Nephron progenitor cell (in vitro differentiated cells): ENCODE measurements at places on chromosomes 3 and 15.

- DNase-seq = no peak
These were observed 5.9 kb upstream of the TMEM44 start for GRCh38 chr3:194638991-194639605.

DNA sequence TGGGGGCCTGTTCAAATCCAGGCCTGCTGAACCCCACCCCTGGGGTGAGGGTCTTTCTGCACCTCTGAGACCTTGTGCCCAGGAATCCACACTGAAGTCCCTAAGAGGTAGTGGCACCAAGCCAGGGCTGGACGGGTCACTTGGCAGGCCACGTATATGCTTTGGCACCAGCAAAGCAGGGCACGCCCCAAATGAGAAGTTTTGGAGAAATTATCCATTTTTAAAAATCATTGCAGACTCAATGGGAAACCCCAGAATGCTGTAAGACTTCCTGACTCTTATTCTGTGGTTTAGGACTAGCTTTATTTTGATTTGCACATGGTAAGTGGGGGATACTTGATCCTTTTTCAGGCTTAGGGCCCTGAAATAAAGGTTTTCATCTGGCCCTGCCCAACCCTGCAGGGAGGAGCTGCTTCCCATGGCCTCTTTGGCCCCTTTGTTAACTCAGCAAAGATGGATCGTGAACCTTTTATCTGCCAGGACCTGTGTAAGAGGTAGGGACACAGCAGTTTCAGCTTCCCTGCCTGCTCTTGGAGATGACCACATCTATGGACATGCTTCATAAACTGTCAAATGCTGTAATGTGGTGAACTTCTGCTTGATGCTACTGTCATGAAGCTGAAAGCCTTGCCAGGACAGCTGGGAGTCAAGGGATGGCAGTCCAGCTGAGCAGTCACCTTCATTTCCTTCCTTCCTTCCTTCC lies 88.0 kb downstream of the HMG20A start:
- no peak for DNase-seq

DNA sequence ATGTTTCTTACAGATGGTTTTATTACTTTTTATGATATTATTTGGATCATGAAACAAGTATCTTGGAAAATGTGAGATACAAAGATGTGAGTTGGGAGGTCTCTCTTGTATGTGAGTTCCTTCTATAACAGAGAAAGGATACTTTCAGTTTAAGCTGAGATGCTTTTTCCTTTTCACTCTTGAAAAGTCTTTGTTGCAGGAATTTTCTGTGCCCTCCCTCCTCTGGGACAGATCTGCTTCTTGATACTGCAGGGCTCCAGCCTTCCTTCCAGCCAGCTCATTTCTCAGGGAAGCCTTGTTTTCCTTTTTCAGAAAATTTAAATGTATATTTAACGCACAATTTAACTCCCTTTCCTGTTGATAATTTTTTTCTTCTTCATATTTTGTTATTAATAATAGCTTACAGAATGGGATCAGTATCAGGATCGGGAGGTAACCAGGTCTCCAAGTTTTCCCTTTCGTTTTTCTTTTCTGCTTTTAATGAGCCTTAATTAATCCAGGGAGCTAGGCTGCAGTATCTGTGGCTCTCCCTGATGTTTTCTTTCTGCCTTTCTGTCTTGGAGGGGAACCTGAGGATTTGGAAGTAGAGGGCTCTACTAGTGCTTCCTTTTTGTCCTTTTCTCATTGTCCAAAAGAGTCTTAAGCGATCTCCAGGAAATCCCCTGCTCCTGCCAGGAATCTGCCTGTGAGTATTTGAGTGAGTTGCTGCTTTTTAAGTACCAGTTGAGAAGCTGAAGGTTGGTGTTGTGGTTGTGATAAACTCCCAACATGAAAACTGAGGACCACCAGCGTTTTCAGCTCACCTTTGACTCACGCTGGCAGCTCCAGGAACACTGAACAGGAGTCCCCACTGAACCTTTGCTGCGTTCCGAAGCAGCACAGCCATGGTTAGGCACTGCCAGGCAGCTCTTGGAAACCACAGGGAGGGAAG lies 105.7 kb downstream of the IGF1R start:
- DNase-seq = no peak

GRCh38 chr3:116378077-116378476 lies 67.2 kb downstream of the LSAMP start:
- DNase-seq = no peak

DNA sequence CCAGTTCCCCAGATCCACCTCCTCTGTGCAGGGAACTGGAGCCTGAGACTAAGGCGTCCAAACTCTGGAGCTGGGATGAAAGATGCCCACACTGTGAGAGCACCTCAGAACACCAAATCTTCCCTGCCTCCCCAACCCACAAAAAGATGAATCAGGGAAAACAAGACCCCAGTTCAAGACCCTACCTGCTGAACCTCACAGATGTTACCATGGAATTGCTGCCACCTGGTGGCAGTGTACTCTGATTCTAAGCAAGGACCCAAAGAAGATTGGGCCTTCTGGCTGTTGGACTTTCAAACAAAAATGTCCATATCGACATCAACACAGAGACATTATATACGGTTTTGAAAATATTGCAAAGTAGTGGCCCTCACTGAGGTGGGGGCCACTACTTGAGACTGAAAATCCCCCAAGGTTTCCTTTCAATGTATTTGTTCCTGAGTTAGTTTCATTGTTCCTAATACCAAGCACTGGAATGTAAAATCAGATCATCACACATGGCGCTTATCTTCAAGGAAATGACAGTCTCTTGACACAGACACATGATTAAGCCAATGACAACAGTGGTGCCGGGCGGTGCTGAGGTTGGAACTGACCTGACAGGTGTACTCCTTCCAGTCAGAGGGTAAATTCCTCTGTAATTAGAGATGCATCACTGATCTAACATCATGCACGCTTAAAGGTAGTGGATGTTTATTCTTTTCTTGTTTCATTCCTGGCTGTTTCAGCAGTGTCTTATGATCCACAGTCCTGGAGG lies 67.6 kb downstream of the SLC6A11 start:
- DNase-seq = peak; percentile 36

GRCh38 chr15:36988947-36989346 lies 111.4 kb downstream of the MEIS2 start:
- DNase-seq = no peak

DNA sequence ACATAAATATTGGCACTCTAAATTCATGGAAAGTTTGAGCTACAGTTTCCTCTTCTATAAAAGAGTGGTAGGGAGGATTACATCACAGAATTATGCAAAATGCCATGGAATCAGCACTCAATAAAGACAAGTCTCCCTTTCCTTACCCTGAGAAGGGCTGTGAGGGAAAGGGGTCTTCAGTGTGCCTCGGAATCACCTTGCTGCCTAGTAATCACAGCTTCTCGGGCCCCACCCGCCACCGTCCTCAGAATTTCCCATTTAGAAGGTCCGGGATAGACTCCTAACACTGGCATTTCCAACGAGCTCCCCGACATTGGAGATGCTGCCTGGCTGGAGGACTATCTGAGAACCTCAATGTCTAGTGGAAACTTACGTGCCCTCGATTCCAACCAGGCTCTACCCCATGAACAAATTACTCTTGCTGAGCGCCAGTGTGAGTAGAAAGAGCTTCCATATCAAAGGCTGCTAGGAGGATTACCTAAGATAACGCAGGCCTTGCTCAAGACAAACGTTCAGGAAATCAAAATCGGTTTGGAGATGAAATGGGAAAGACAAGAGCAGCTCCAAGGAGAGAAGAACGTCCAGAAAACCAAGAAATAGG lies 92.1 kb upstream of the CHD2 start:
- no peak for DNase-seq

DNA sequence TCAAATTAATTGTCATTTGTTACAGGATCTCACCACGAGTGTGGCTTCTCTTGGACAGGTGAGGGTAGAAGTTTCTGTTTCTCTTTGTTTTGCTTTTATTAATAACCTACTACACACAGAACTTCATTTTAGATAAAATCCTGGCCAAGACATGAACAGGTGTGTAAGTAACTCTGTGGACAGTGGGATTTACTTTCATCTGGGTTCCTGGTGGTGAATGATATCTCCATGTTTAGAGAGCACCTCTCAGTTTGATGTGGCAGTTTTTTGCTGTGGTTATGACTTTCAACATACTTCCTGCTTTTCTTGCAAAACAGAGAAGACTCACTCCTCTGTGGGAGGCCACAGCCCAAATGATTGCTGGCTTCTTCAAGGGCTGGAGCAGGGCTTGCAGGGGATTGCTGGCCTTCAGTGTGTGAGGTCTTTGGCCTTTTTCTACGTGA lies 71.1 kb upstream of the XCR1 start:
- DNase-seq = no peak

- peak; percentile 95 for DNase-seq
These were observed 7.9 kb downstream of the KIF7 start for GRCh38 chr15:89647191-89647851.

DNA sequence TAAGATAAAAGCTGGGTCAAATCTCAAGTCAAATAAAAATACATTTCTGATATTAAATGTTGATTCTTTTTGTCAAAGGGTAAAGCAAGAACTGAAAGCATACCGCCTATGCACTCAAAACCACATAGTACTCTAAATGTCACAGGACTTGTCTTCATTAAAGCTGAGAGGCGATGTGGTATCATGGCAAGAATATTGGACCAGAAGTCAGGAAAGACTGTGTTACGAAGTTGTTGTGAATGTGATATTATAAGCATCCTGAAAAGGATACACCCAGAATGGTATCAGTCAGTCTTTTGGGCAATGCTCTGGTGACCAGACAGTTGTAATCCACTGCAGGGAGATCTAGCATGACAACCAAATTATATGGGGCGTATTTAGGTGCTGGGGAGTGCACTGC lies 33.8 kb downstream of the TIGIT start:
- no peak for DNase-seq

- DNase-seq = no peak
These were observed 22.5 kb downstream of the MAP2K5 start for GRCh38 chr15:67564968-67565345.

DNA sequence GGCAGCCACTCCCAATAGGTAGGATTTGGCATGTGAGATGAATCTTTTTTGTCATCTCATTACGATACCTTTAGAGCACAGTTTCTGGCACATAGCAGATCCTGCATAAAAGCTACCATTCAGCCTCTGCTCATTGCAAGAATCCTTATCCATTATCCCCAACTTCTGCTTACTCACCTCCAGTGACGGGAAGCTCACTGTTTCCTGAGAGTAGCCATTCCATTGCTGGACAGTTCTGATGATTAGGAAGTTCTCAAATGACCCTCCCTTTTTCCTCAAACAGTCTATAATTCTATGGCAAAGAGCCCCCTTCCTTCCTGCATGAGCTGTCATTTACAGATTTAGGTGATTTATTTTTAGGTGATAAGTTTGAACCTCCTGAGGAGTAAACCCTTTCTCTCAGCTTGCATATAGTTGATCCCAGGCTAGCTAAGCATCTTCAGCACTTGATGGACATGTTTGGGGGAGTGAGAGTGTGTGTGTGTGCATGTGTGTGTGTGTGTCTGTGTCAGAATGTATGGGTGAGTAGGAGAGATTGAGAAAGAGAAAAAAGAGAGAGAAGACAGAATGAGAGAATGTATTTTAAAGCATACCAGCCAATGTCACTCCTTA lies 109.7 kb downstream of the LSM3 start:
- DNase-seq = no peak

- DNase-seq = no peak
These were observed 65.6 kb upstream of the IQSEC1 start for GRCh38 chr3:13138833-13139145.

DNA sequence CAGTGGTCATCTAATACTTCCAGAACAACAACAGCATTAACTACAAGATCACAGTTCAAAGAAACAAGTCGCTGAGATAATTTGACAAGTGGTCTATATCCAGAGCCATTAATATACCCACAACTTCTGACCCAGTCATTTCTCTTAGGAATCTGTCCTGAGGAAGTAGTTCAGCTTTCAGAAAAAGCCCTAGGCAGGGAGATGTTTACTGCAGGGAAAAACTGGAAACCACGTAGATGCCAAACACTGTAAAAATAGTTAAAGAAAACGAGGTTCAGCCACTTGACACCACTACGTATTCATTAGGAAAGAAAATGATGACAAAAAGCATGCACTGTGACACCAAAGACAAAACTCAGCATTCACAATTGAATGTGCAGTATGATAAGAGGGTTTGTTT lies 22.3 kb upstream of the CDCP1 start:
- no peak for DNase-seq

DNA sequence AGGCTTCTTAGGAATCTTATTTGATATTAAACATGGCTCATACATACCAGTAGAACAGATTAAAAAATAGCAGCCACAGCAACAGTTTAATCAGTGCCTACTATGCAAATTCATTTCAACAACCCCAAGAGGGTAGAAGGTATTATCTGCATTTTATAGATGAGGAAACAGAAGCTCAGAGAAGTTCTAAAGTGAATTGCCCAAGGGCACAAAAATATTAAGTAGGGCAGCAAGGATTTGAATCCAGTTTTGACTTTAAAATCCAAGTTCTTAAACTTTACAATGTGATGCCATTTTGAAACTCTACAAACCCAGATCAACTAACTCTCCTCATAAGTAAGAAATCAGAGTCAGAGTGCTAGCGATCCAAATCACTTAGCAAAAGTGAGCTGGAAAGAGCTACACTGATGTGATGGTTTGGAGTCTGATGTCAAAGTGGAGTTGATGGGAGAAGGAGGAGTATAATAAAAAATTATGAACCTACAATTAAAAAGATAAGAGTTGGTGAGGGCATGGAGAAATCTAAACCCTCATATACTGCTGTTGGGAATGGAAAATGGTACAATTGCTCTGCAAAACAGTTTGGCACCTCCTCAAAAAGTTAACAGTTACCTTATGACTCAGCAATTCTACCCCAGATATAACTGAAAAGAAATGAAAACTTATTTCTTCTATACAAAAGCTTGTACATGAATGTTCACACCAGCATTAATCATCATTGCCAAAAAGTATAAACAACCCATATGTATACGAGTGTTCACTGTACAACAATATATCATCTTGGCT lies 51.0 kb upstream of the PLXND1 start:
- no peak for DNase-seq

DNA sequence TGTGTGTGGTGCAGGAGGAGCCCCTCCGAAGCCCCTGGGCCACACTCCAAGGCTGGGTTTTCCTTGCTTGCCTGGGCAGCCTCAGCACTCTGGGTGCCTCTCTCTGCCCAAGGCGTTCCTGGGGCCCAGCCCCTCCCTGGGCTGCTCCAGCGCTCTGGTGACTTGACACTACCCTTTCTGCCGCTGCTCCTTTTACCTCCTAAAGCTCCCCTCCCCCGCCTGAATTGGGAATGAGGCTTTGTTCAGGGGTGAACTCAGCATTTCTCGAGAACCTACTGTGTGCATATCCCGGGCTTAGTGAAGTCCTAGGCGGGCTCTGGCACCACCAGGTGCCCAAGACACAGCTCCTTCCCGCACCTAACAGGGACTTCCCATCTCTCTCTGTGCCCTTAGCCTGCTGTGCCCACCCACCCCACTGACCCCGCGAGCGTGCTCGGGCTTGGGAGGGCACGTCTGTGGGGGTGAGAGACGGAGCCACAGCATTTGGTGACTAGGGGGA lies 1.2 kb upstream of the BAHD1 start:
- peak; percentile 47 for DNase-seq

GRCh38 chr3:9403463-9403862 lies 6.0 kb downstream of the SETD5 start:
- no peak for DNase-seq

GRCh38 chr3:127120851-127121647 lies 71.9 kb upstream of the PRR23E start:
- no peak for DNase-seq
